H1 (cell line): ENCODE measurements at places on chromosomes 13 and 19. TPM values are rescaled to one million over a fixed set of nuclear protein-coding genes. Genes with fewer than 3 reads are reported as not detected.

- DNase-seq = no peak
Observed at GRCh38 chr13:23618341-23618740, 48.1 kb downstream of the TNFRSF19 start.

- DNase-seq = no peak
Observed at GRCh38 chr19:45739498-45740439, 6.5 kb downstream of the MEIOSIN start.

The SHISA7 gene
- total RNA-seq = 0.98 and 1.0 TPM in 2 replicates

DNA sequence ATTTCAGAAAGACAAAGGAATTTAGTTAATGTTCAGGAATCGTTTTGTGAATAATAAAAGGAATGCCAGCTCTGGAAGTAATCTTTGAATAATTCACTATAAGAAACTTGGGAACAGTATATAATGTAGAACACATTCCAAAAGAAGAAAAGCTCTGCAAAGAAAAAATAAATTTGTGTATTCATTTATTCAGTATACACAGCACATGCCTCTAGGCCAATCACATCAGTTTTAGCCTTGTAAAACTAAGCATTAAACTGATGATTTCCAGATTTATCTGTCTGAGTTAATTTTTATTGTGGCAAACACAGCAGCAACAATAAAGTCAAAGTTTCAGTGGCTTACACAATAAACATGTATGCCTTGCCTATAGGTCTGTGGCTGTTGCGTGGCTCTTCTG, 5.7 kb upstream of the RXFP2 start:
- no peak for DNase-seq

DNA sequence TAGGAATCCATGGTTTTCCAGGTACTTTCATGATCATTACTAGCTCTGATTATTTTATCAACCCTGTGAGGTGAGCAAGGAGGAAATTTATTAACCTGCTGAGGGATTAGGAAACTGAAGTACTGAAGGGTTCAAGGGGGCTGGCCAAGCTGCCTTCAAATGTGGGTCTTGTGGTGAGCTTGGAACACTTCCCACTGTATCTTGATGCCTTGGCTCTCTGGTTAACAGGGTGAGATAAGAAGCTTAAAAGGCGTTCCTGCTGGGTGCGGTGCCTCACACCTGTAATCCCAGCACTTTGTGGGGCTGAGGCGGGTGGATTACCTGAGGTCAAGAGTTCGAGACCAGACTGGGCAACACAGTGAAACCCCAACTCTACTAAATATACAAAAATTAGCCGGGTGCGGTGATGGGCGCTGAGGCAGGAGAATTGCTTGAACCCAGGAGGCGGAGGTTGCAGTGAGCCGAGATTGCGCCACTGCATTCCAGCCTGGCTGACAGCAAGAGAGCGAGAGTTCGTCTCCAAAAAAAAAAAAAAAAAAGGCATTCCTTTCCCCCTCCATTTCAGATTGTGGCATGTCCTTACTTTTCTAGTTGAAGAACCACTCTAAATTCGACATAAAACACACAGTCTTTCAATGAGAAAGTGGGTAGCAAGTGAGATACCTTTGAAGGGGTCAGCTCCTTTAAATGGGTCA, 70.2 kb downstream of the KLF2 start:
- DNase-seq = no peak

- no peak for DNase-seq
Observed at GRCh38 chr19:45790942-45791341, 1.7 kb downstream of the DMWD start.

GRCh38 chr13:104984296-104984818, 1551.1 kb downstream of the EFNB2 start:
- no peak for DNase-seq

DNA sequence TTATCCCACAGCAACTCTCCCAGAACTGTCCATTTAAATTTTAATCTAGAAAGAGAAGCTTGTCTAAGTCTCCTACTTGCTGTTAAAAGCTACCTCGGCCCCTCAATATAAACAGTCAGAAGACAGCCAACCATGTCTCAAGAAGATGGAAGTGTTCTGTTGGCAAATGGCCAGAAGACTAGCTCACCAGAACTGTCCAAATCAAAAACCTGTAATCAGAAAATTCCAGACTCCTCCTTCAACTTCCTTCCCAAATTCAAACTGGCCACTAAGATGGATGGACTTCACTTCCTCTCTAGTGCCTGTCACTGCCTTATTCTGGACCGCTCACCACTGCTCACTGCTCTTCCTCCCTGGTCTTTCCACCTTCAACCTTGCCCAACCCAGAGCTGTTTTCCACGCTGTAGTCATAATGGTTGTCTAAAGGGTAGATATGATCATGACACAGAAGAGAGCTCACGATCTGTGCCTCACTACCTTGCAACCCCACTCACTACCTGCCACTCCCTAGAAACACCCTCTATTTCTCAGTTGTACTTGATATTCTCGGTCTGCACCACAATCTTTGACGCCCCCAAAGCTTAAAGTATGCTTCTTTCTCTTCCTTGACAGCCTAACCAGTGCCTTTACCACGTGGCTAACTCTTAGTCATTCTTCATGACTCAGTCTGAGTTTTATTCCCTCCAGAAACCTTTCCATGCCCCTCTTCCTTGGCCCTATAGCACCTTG, 9.2 kb downstream of the FGF14 start:
- DNase-seq = no peak

- peak; percentile 46 for DNase-seq
Observed at GRCh38 chr19:54517483-54517882, 14.9 kb downstream of the LAIR2 start.

GRCh38 chr19:49817964-49818648, at the start of gene MED25:
Gene MED25 (plus strand): TSS chr19:49818289. CDS start chr19:49818342, 53 bp downstream.
- peak; percentile 95 for DNase-seq

- no peak for DNase-seq
Observed at GRCh38 chr19:32339988-32340874, 5.2 kb upstream of the ZNF507 start.

- DNase-seq = no peak
Observed at GRCh38 chr19:40335101-40335500, 13.1 kb downstream of the C19orf47 start.

DNA sequence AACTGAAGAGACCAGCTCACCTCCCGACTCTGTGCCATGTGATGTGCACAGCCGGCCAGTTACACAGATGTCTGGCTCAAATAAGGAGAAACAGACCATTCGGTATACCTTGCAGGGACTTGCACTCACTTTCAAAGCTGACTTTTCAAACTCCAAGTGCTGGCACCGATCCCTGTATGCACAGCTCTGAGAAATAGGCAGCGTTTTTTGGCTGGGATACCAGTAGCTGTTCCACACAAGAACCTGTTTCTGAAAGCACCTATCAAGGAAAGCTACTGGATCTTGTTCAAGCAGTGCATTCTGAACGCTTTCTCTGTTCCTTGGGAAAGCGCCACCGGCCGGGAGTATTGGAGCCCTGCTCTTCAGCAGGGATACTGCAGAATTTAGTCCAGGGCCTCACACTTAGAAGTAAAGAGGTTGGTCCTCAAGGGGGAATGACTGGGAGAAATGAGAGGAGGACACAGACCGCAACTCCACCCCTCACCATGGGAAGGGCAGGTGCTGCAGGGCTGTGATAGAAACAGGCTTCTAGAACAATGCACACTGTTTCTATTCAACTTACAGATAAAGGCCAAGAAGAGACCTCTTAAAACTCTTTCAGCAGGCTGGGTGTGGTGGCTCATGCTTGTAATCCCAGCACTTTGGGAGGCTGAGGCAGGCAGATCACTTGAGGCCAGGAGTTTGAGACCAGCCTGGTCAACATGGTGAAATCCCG, 53.6 kb upstream of the PABPC3 start:
- no peak for DNase-seq

DNA sequence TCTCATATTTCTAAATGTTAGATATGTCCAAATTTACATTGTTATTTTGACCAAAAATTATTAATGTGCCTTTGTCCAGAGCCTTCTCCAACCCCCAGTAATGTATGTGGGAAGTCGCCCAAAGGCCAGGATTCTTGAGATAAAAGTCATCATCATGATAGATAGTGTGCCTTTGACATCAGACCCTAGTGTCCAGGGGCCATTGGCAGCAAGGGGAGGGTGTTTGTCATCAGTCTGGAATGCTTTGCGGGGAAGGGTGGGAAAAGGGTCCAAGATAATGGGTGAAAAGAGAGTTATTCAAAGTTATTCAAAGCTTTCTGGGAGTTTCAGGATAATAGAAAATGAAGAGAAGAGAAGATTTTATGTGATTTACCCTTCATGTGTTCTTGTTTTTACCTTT, 909.5 kb upstream of the GPC6 start:
- DNase-seq = no peak

The ZNF440 gene
- 6.5 and 7.9 TPM in 2 replicates for total RNA-seq

The CGB1 gene
- not detected in 2 replicates for total RNA-seq

DNA sequence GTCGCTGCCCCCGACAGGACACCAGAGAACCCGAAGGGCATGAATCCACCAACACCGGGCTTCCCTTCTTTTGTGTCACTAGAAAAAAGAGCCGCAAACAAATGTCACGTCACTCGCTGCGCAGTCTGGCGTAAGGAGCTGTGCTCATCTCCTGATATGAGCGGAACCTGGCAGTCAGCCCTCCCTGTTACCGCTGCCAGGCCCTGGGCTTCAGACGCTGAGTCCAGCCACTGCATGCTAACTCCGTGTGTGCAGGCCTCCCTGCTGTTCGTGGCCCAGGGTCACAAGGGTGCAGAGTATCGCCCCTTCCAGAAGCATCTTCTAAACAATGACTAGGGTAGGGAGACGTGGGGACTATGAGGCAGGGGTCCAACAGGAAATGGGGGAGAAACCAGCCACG, 71.3 kb downstream of the SLC7A1 start:
- DNase-seq = no peak

DNA sequence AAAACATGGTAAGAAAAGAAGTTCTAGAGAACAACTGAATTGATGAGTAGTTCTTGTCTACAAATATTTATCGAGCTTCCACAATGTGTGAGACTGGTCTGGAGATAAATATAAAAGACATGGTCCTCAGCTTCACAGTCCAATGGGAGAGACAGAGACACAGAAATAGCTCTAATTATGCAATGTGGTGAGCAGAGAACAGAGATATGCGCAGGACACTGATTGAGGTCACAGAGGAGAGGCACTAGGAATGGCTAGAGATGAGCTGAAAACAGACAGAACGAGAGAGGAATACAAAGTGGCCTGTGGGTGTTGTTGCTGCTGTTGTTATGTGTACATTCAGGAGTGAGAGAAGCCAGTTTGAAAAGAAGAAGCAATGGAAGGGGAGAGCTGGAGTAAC, 53.2 kb downstream of the GPALPP1 start:
- no peak for DNase-seq

GRCh38 chr13:39144941-39145533, 106.8 kb downstream of the NHLRC3 start:
- DNase-seq = peak; percentile 55

DNA sequence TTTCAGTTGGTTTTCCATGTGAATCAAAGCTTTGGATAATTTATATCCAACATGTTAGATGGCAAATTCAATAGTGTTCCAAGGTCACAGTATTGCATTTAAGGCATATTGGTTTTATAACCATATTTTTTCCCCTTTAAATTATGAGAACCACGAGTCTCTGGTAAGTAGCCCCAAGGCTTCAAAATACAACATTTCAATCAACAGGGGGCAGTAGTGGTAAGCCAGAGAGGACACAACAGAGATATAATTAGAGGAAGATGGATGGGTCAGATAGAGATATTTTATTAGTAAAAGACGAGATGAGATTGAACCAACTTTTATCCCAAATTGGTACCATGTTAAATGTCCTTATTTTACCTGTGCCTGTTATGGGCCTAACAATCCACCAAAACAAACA, 53.1 kb downstream of the KL start:
- DNase-seq = no peak

DNA sequence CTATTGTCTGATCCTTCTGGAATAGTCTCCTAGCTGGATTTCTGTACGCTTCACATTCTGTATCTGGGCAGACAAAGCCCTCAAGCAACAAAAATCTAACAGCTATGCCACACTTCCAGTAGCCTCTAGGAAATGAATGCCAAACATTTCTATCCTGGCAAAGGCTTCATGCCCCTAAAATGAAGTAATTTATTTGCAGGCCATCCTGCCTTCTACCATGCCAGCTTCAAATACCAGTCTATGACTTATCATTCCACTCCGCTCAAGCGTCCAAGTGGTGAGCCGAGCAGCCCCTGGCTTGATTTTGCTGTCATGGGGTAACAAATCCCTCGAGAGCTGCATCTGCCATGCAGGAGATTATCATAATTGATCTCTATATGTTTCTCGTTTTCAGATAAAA, 86.9 kb downstream of the LHFPL6 start:
- no peak for DNase-seq

DNA sequence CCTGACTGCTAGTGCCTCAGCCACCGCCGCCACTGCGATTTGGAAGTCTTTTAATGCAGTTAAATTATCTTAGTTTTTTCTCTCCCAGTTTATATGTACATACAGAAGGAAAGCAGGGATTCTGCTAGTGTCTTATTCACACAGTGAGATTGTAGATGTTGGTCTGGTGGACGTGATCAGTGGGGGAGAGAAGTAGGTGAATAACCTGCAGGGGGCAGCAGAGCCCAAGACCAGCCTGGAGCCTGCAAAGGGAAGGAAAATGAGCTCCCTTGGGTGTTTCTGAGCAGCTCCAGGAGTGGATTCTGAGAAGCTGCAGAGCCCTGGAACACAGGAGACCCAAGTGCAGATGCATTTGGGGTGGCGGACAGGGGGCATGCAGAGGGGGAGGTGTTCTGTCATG, 26.3 kb downstream of the ZNF844 start:
- DNase-seq = peak; percentile 83

GRCh38 chr19:4172861-4173473, 9.4 kb downstream of the SIRT6 start:
- DNase-seq = peak; percentile 98

- no peak for DNase-seq
Observed at GRCh38 chr13:24134757-24135156, 25.8 kb upstream of the SPATA13 start.

The CD33 gene
- total RNA-seq = not detected in 2 replicates

DNA sequence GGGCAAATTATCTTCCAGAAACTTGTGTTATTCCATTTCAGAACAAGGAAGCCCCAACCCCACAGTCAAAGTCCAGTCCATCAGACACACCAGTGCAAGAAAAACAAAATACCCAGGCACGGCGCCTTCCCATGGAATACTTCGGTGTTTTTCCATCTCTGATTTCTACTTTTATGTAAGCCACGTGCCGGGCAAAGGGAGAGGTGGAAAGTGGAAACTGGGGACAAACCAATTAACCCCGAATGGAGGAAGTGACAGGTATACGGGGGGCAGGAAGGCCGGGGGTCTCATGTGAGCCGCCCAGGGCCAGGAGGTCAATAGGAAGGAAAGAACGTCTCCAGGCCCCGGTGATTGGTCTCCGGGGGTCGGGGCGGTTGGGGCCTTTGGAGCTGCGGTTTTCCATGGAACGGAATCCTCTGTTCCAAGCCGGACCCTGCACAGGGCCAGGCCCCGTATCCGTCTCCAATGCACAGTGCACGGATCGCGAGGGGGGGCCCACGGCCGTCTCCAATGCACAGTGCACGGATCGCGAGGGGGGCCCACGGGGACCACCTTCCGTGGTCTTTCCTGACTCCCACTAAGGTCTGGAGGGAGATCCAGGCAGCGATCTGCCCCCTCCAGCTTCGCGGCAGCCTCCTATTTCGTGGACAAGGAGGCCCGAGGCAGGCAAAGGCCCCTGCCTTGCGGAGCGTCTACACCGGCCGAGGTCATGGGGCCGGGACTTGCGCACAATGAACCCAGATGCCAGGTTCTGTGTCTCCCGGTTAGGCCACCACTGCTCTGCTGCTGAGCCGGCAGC, 79.7 kb downstream of the GADD45B start:
- DNase-seq = no peak

The PLD3 gene
- total RNA-seq = 180 and 189 TPM in 2 replicates

GRCh38 chr19:3389876-3390371, 23.5 kb downstream of the NFIC start:
- DNase-seq = peak; percentile 65

The STAP2 gene
- total RNA-seq = 15.3 and 18.1 TPM in 2 replicates

GRCh38 chr13:86006317-86006716, 207.1 kb upstream of the SLITRK6 start:
- DNase-seq = no peak
